ENCODE measurements at places on chromosomes 5 and 9.

GRCh38 chr9:86925686-86926085 is 21.6 kb downstream of the GAS1 start:
- no peak for DNase-seq
- H3K27me3 ChIP-seq: peaks cover 87% of the 10 kb centered on the region
- H3K4me3 ChIP-seq: no peak overlapping the region
- no peak overlapping the region for H3K27ac ChIP-seq
- no peaks in the 10 kb centered on the region for H3K4me1 ChIP-seq

- no peaks in the 10 kb centered on the region for H3K36me3 ChIP-seq
- H3K4me1 ChIP-seq: no peaks in the 10 kb centered on the region
Observed at GRCh38 chr5:65043843-65044359, 275.2 kb downstream of the CWC27 start.

- H3K4me3 ChIP-seq: peak overlapping the region; percentile 86
- peak overlapping the region; percentile 93 for H3K27ac ChIP-seq
- H3K4me1 ChIP-seq: peaks cover 47% of the 10 kb centered on the region
- peaks cover 4% of the 10 kb centered on the region for H3K36me3 ChIP-seq
Observed at GRCh38 chr5:131974956-131975726, 29.7 kb upstream of the MEIKIN start.

- no peak overlapping the region for H3K27ac ChIP-seq
- DNase-seq: no peak
- peaks cover 7% of the 10 kb centered on the region for H3K36me3 ChIP-seq
- no peak overlapping the region for H3K4me3 ChIP-seq
Observed at GRCh38 chr5:55714339-55714738, 2.2 kb upstream of the SLC38A9 start.

- no peak overlapping the region for H3K27ac ChIP-seq
- H3K36me3 ChIP-seq: peaks cover 2% of the 10 kb centered on the region
- peaks cover 55% of the 10 kb centered on the region for H3K27me3 ChIP-seq
- no peak overlapping the region for H3K4me3 ChIP-seq
Observed at GRCh38 chr5:158174918-158175851, 316.2 kb upstream of the CLINT1 start.

Data from central memory CD8-positive, alpha-beta T cell (primary cell).